ENCODE measurements at places on chromosomes 4 and X.
A peak's percentile ranks its signal among the peaks of the same experiment; 100 is the strongest.

GRCh38 chr4:959338-960139 is 13.8 kb downstream of the DGKQ start:
- no peak for DNase-seq

GRCh38 chr4:177987896-177988295 is 545.7 kb upstream of the AGA start:
- no peak for DNase-seq

DNA sequence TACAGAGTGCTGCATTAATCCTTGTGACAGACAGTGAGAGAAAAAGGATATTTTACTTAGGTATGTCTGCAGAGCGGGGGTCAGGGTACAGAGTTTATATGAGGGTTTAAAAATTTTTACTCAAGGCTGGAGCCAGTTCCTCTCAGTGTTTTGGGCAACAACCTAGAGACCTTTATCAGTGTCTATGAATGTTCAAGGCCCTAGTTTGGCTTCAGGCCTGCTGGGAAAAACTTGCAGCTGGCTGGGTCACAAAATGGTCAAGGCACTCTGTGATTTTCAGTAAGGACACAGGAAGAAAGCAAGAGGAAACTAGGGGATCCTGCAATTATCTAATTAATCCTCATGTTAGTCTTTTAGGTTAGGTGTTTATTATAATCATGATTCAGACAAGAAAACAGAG is 10.8 kb upstream of the C4orf54 start:
- DNase-seq, result no peak

DNA sequence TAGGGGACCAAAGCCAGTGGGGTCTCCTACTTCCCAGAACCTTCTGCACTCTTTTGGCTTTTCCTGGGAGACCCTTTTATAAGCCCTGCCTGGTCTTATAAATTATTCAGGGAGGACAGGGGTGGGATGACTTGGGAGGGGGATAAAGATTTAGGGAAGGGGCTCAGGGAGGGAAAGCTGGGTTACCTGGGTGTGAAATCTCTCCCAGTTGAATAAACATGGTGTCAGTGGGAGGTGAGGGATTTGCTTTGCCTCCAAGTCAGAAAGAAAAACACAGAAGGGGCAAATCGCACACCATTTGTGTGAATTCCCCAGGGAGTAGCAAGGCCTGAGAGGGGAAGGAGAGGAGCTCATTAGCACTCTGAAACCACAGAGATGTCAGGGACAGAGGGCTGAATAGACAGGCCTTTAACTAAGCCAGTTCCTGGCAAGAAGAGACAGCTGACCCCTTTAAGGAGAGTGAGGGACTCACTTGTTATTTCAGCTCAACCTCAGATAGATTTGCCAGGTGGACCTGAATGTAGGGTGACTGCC is at the start of gene RIPPLY1:
Gene RIPPLY1 (minus strand): TSS at position 51 of the 534 bp plus-strand sequence. CDS start 54 bp downstream, outside the sequence.
- DNase-seq, result no peak

DNA sequence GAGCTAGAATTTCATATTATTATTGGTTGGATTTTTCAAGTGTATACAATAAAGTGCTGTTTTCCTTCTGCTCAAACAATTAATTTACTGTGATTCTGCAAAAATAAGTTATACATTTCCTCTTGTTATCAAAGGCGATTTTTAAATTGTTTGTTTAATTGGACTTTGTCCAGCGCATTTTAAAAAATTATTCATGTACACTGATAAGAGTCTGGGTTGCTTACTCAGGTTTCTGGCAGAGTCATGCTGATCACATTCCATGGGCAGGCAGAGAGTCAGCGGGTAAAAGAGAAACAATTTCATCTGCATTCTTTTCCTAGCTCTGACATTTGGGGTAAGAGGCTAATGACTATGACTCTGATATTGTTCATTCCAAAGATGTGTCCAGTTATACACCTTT is 8.9 kb downstream of the FAT4 start:
- DNase-seq, result peak; percentile 79

GRCh38 chrX:102975016-102975415 is 37.9 kb downstream of the RAB40AL start:
- no peak for DNase-seq

DNA sequence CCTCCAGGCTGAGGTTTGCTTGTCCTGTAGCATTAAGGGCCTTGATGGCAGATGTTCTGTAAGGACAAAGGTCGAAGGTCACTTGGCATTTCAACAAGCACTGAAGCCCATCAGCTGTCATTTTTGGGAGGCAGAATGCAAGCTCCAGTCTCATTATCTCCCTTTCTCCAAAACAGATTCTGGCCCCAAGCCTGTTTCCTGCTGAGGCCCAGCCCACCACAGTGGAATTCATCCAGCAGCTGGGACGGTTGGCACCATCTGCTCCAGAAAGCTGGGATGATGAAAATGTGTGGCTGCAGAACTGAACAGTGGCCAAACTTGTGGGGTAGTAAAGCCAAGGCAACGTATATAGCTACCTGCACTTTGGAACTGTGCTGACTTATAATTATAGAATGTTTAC is 17.7 kb upstream of the PPEF2 start:
- DNase-seq, result peak; percentile 41

- peak; percentile 11 for DNase-seq
Observed at GRCh38 chr4:33998291-33998690, 2246.0 kb downstream of the ARAP2 start.

DNA sequence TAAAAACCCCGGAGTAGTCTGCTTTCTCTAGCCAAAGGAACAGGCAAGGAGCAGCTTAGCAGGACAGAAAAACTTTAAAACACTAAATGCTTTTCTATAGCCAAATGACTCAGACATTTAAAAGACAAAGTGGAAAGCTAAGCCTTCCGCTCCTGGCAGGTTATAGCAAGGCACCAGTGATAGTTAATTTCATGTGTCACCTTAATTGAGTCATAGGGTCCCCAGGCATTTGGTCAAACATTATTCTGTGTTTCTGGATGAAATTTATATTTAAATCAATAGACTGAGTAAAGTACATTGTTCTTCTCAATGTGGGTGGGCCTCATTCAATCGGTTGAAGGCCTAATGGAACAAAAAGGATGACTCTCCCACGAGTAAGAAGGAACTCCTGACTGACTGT is 885.7 kb upstream of the ADGRL3 start:
- no peak for DNase-seq

DNA sequence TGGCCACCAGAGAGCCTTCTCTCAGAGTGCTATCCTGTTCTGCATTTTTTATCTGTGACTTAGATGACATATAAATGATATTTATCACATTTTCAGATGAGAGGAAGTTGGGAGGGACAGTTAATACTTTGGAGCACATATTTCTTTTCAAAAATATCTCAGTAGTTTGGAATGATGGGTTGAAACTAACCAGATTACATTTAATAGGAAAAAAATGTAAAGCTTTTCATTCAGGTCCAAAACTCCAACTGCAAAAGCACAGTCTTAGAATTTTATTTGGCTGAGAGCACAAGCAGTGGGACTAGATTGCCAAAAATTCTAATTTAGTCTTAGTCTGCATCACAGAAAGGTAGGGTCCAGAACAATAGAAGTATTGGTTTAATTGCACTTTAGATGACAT is 248.2 kb upstream of the TEX13A start:
- DNase-seq, result no peak

GRCh38 chr4:181569553-181569952 is 673.6 kb upstream of the TENM3 start:
- peak; percentile 75 for DNase-seq

DNA sequence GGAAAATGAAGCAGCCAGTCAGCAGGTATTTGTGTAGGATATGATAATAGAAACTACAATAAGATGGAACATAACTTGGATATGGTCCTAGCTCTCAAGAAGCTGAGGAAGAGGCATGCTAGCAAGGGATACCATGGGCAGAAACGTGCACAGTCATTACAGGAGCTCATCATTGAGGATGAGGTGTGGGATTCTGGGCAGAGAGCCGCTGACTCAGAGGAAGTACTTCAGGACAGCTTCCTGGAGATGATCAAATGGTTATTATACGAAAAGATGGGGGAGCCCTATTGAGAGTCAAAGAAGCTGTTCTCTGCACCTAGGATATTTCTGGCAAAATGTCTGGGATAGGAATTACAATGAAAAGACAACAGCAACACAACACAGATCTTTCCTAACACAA is 116.0 kb upstream of the PDE5A start:
- no peak for DNase-seq

DNA sequence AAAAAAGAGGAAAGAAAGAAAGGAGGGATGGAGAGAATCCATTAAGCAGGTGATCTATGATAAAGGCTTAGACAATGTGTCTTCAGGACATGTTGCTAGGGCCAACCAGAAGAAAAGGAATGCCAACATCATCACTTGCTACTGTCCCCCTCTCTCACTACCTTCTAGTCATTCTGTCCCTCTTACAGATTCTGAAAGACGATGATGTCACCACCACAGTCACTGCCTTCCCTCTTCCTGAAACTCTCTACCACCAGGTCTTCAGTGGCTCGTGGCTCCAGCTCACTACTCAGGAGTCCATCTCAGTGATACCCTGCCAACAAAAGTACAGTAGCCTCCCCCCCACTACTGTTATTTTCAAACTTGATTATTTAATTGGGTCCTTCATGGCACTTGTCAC is 64.0 kb downstream of the KCNIP4 start:
- DNase-seq, result no peak

- no peak for DNase-seq
Observed at GRCh38 chr4:72205298-72205697, 173.5 kb downstream of the NPFFR2 start.

DNA sequence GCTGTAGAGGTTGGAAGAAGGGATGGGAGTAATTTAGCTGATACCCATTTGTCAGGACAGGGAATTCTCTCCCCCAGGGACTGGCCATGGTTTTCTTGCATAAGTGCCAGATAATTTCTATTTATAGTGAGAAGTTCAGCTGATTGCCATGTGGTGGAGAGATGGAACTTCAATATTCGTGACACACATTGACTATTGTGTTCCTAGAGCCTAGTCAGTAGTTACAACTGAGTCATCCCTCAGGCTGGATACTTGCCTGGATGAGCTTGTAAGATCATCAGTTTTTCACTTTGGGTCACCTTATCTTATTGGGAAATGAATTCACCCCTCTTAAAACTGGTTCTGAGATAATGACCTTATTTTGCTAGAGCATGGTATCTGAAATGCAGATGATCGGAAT is 32.2 kb downstream of the CFAP299 start:
- DNase-seq, result peak; percentile 1

DNA sequence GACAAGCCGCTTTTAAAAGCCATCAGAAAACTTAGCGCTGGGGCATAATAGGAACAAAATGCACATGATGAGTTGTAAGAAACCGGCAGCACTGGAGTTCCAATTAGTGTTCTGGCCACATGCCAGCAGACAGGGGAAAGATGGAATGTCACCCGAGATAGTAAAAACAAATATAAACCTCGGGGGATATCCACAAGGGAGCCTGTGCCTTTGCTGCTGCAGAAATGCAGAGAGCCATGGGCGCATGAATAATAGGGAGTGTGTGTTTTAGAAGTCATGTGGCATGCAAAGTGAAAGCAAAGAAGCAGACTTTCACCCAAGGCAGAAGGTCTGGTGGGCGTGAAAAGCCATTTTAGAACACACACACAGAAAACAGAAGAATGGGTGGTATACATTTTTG is 19.1 kb downstream of the GPRASP3 start:
- DNase-seq, result peak; percentile 57

GRCh38 chr4:148542922-148543623 is 100.9 kb upstream of the NR3C2 start:
- no peak for DNase-seq

DNA sequence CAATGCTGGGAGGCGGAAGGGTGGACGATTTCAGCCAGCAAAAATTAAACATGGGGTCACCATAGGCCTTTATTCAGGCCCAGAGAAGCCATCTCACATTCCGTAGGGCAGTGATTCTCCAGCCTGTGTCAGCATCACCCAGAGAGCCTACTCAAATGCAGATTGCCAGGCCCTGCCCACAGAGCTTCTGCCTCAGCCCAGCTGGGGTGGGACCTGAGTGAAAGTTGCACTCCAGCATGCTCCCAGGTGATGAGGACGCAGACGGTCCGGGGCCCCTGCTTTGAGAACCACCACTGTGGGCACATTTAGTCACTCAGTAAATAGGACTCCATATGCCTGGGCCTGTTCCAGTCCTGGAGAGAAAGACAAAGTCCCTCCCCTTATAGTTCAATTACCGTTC is 12.4 kb upstream of the C4orf50 start:
- no peak for DNase-seq

DNA sequence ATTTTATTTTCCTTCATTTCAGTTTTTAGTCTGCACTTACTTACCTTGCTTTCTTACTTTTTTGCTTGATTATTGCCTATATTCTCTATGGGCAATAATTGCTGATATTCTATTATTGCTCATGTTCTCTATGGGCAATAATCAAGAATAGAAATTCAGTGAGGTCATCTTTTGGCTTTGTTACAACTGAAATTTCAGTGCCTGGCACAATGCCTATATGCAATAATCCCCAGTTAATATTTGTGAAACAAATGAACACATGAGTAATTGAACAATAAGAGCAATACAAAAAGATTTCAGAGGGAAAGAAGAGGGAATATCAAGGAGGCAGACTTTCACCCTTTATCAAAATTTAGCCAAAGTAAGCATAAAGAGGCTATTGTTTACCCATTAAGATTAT is 48.6 kb upstream of the ARSJ start:
- peak; percentile 50 for DNase-seq

GRCh38 chr4:112753333-112753732 is 116.4 kb downstream of the LARP7 start:
- no peak for DNase-seq

DNA sequence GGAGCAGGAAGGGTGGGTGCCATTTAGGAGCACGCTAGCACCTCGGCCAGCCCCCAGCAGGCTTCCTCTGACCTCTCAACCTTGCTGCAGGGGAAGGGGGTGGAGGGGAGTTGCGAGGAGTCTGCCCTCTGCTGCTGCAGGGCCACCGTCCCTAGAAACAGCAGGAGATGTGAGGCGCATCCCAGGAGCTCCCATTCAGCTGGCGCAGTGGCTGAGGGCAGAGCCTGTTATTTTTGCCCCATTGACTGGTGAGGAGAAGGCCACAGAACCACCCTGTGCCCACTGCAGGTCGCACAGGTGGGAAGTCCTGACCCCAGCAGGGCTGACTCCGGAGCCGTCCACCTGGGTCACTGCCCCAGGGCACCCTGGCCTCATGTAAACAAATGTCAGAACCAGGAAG is 8.0 kb downstream of the PDE6B start:
- DNase-seq, result no peak

DNA sequence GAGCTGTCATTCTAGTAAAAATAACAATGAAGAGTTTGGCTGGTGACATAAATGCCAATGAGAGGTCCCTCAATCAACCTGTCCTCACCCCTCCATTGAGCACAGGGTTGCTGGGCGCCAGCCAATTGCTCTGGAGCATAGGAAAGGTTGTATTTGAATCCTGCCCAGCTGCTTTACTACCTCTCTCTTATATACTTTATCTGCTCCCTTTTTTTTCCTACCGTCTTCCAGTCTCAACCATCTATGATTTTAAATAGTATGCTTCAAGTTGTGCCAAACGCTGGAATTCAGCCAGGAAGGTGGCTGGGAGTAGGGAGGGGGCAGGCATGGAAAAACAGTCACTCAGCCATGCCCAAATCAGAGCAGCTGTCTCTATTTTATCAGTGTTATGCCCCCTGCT is 153.8 kb downstream of the NR3C2 start:
- DNase-seq, result no peak

DNA sequence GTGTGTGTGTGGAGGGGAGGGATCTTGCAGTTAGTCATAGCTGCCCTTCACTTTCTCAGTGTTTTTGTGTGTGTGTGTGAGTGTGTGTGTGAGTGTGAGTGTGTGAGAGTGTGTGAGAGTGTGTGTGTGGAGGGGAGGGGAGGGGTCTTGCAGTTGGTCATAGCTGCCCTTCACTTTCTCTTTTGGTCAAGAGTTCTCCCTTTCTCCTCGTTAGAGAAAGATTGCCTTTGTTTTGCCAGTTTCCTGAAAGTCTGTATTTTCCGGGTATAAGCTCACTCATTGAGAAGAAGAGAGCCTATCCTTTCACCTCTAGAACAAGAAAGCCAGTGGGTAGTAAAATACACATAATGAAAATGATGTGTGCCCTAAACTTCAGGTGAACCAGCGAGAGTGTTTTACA is 75.2 kb upstream of the ENPP6 start:
- DNase-seq, result no peak
